ENCODE measurements at places on chromosomes 1 and 21.

DNA sequence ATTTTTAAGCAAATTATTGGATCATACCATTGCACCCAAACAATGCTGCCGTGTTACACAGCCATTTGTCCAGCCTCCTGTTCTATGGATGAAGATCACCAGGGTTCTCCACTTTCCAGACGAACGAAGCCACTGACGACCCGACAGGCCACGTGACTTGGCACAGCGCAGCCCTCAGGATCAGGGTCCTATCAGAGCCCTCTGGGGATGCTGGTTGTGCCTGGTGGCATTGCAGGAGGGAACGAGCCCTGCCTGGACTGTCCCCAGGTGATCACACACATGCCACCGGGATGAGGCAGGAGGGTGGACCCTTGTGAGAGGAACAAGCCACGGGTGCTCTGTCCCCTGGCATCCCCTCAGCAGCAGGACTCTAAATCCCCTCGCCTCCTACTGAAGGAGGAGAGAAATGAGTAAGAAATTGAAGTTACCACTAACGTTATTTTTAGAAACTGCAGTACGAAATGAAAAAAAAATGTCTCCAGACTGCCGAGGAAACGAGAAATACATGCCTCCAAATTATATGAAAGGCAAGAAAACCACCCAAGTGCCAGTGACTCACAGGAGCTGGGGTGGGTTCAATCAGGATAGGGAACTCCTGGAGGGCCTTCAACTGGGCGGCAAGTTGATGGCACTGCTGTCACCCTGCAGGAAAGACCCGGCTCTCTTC, 58.7 kb upstream of the PDE9A start:
- DNase-seq: no peak

DNA sequence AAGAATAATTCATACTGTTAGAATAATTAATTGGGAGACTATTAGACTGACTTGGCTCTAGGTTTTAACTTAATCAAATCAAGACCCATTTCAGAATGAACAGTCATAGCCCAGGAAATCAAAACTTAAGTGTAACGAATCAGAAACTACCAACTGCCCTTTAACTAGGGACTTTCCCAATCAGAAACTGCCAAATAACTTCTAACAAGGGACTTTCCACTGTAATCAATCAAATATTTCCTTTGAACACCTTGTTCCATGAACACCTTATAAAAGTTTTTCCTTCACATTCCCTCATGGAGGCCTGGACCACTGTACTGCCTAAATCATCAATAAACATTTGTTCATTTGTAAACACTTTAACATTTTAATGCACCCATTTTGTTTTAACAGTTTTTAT, 1054.7 kb upstream of the TMPRSS15 start:
- no peak for DNase-seq

DNA sequence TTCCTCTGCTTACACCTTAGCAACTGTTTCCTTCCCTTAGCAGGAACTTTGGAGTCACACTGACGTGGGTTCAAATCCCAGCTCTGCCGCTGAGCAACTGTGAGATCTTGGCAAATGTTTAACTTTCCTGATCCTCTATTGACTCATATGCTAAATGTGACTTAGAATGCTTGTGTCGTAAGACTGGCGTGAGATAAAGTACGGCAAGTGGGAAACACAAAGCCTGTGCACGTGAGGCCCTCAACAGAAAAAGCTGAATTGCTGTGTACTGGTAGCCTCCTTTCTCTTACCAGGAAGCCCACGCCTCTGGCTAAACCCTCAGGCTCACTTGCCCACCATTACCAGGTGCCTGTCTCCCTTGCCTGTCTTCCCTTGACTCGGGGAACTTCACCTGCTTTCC, 135.4 kb upstream of the TNR start:
- no peak for DNase-seq

DNA sequence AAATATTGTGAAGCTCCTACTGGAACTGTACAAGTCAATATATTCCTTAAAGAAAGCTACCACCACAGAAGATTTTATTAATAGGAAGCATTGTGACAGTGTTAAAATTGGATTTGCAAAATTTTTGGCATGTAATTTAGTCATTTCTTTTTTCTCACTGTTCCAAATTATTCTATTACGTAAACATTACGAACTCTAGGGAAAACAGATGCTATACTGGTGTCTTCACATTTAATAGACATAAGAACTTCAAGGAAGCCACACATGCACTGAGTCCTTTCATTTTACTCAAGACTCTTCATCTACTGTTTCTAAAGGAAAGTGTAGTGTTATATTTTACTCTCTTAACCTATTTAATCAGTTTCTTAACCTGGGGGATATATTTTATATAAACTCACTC, 135.4 kb downstream of the HMCN1 start:
- no peak for DNase-seq

DNA sequence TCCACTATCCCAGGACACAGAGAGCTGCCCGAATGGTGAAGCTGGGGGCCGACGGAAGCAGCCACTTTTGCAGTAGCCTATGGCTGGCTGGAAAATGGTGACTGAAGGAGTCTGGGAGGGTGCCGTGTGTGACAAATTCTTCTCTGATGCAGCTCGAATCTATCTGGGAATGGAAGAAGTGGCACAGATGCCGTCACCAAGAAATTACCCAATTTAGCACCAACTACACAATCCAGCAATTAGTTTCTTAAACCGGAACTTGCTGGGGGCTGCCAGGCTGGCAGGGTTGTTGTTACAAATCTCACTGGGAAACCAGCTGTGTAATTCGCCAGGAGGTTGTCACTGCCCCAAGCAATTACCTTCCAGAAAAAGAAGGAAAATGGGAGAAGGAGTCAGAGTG, 18.0 kb downstream of the DLGAP3 start:
- DNase-seq: no peak

DNA sequence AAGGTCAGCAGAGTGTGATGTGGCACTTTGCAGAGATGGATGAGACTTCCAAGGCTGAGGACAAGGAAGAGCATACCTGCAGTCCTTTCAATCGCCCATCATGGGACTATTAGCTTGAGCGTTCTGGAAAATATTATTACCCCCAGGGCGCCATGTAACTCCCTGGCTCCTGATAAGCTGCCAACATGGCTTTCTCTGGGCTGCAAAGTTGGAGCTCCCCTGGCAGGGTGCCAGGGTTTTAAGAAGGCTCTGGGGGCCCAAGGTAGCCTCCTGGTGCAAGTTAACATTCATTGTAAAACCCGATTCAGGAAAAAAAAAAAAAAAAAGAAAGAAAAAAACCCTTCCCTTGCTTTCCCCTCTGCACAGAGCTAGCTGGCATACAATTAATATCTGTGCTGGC, 196.7 kb downstream of the PBX1 start:
- DNase-seq: no peak

GRCh38 chr1:231983588-231984193, 357.1 kb downstream of the DISC1 start:
- no peak for DNase-seq

DNA sequence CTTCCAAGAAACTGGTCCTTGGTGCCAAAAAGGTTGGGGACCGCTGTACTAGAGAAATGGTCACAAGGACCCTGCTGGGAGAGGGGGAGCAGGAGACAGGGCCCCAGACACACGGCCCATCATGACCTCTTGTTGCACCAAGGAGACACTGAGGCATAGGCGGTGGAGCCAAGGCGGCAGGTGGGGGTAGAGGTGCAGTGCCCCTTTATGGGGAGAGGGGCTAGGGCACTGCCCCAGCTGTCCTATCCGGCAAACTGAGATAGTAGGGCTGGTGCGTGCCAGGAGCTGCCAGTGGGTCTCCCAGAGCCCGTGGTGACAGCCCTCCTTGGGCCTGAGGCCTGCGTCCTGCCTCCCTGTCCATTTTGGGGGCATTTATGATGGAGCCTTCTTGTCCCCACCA, 20.3 kb downstream of the TNNT2 start:
- no peak for DNase-seq

- peak; percentile 56 for DNase-seq
These were observed at the start of gene VANGL1 for GRCh38 chr1:115641762-115642167. Gene VANGL1, plus strand, starts transcription at chr1:115641970. Its CDS starts 9,444 bp downstream, at chr1:115651414.

DNA sequence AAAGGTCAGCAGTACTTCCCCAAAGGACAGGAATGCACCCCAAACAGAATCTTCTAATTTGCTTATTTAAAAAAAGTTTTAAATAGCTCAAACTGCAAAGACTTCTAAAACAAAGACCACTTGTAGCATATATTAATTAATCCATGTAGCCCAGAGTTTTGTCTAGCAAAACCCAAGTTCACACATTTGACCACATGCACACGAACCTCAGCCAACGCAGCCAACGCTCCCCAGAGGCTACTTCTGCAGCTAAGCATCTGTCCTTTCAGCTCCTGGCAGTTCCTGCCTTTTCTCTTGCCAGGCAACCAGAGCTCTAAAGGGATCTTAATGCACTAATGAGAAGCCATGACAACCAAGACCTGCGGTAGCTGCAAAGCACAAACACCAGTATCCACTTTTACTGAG, 89.6 kb downstream of the RERE start:
- DNase-seq: no peak

DNA sequence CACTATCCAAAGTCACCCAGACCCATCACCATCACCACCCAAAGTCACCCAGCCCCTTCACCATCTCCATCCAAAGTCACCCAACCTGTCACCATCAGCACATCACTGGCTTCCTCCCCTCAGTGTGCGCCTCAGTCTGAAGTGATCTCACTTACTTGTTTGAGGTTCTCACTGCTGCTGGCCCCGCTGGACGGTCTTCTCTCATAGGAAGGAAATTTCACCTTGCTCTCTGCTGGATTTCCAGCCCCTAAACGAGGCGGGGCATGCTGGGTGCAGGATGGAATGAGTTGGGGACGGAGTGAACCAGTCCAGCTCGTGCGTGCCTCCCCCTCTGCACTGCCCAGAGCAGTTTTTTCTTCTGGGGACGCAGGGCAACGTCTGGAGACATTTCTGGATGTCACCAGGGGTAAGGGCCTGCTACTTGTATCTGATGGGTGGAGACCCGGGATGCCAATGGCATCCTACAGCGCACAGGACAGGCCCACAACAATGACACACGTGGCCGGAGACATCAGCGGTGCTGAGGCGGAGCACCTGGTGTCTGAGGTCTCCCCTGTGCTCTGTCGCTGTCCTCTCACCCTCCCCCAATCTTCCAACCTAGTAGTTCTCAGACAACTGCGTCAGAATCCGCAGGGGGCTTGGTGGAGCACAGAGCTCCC, 38.6 kb downstream of the PDE9A start:
- no peak for DNase-seq

DNA sequence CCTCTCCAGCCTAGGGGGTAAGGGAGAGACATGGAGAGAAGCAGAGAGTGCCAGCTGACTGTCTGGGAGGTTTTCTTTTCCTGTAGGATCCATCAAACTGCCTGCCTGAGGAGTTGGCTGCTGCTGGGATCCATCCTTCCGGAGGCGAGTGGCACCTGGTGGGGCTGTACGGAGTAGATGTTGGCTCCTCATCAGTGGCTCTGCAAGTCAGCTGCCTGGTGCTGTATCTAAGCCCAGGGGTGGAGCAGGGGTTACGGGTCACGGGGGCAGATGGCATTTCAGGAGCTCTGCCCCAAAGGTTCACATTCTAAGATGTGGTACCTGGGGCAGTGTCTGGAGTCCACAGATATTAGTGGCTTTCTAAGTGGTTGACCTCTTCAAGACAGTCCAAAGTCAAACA, 128.0 kb downstream of the ACTL8 start:
- no peak for DNase-seq

DNA sequence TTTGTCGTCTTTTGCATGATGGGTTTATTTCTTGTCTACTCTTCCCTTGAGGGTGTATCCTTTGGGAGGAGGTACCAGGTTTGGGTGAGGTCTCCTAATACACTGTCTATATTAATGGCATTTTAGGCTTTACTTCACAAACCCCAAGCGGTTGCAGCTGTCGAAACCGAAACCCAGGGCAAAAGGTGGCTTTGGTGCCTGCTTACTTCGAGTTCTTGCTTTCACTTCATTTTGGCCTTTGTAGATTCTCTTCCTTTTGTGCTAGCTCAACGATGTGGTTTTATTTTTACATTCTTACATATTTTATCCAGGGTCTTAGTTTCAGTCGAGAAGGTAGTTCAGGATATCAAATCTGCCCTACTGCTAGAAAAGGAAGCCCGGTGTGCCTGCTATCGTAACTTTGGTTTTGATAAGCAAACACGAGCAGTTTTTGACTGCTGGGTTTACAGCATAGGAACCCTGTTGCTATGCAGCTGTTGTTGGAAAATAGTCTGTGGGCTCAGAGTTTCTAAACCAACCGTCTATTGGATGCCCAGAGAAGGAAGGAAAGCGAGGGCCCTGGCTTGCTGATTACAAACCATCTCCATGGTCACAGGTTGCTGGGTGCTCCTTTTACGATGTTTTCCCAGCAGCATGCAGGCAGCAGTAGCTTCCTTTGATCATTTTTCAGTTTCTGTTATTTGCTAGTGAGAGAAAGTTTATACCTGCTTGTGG, 9.8 kb upstream of the TSPAN2 start:
- peak; percentile 46 for DNase-seq

DNA sequence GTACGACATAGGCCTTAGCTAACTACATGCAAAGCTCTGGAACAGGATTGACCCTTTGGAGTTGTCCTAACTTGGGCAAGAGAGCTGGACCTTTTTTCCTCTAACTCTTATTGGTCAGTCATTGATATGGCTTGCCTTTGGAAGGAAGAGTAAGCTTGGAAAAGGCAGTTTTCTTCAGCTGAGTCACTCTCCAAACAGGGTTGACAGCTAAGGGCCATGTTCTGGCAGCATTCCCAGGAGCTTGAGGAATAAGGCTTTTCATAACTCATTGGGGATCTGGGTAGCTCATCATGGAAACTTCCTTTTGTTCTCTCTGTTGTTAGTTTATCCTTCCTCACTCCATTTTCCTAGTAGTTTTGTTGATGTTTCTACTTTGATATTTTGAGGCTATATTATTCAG, 14.5 kb upstream of the ERRFI1 start:
- DNase-seq: peak; percentile 96

- DNase-seq: no peak
These were observed 315.9 kb downstream of the KCTD3 start for GRCh38 chr1:215883004-215883403.

DNA sequence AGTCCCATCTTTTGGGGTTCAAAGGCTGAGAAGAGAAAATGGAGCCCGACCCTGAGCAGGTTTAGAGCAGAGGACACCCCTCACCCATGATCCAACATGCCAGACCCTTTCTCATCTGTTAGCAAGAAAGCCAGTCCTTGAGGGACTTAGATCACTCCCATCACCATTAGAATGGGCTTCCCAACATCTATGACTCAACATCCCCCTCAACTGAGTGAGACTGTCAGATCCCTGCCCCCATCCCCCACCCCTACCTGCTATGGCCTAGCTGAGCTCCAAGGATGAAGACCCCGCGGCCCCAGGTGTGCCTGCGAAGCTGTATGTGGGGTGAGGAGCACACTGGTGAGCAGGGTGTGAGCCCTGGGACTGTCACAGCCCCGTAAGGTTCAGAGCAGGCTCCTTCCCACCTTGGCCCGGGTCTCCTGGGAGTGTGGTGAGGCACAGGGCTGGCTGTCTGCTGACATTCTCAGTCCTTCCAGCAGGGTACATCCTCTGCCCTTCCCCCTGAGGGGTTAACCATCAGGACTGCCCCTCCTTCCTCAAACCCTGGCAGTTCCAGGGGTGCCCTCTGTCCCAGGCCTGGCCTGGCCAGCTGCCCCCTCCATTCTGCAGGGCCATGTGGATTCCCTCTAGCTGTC, 21.4 kb upstream of the BLACAT1 start:
- no peak for DNase-seq

Data from A549 (cell line).